ENCODE measurements at places on chromosomes 6 and 20.

DNA sequence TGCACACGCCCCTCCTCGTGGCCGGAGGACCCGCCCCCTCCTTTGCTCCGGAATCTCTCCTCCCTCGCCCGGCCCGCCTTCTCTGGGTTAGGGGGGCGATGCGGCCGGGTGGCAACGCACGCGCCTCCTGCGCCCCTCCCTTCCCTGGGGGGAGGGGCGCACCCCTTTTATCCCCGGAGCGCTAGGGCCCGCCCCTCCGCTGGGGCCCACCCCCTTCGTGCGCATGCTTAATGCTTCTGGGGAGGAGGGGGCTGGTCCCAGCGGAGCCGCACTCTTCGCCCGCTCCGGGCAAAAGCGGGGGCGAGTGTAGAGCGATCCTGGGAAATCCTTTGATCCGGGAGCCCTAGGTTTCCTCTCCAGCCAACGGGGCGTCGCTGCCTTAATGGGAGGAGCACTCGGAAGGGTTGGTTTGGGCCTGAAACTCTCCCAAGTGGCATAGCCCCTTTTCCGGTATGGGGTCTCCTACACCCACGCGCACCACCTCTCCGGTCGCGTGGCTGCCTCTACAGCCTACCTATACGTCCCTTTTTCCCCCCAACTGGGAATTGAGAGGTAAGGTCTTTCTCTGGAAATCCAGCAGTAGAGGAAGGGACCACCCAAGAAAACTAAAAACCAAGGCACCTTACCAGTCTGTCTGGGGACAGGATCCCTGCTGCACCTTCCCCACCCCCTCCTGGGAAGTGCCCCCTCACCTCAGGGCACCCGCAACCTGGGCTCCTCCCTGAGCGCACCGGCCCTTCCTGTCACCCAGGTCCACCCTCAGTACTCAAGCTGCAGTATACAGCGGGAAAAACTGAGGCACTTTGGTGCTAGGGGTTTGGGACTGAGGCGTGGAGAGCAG lies 2.1 kb downstream of the SOX12 start:
- peak; percentile 18 for DNase-seq

DNA sequence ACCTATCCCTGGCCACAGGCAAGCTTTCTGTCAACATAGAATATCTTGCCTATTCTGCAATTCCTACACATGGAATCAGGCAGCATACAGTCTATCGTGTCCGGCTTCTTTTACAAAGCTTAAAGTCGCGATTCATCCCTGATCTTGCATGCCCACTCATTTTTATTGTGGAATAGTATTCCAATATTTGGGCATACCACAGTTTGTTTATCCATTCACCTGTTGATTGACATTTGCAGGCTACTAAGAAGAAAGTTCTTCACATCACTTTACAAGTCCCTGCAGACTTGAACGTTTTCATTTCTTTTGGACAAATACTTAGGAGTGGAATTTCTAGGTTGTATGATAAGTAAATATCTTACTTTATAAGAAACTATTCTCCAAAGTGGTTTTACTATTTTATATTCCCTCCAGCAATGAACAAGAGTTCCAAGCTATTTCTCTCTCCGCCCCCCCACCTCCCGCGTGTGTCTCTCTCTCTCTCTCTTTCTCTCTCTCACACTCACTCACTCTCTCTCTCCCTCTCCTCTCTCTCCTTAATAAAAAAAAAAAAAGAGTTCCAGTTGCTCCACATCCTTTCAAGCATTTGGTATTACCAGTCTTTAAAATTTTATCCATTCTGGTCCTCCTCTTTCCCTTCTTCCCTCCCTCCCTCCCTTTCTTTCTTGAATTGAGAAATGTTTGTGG lies 1.1 kb upstream of the PLCB1 start:
- DNase-seq, result no peak

- no peak for DNase-seq
Observed at GRCh38 chr6:167450626-167451025, 125.7 kb downstream of the TTLL2 start.

GRCh38 chr6:163709693-163710092 lies 295.2 kb downstream of the QKI start:
- DNase-seq, result no peak

- DNase-seq, result no peak
Observed at GRCh38 chr6:20965276-20965675, 431.0 kb downstream of the CDKAL1 start.

- DNase-seq, result no peak
Observed at GRCh38 chr6:74749211-74750147, 456.4 kb downstream of the COL12A1 start.

- no peak for DNase-seq
Observed at GRCh38 chr6:56073315-56073714, 174.1 kb downstream of the COL21A1 start.

DNA sequence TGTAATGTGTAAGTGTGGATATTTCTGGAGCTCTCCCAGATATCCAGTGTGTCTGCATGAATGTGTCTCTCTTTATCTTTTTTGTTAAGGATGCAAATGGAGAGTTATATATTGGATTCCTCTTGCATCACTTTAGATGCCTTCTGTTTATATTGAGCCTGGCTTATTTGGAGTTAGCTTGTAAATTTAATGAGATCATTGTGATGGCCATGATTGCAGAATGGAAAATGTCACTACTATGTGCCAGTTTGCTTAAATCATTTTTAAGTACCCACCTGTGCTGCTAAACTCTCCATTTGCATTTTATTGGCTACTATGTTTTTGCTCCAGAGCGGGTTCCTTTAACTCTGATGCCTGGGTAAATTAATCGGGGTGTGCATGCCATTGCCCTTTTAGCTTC lies 334.8 kb downstream of the UTRN start:
- DNase-seq, result no peak

GRCh38 chr6:129490521-129491255 lies 219.3 kb downstream of the ARHGAP18 start:
- no peak for DNase-seq

GRCh38 chr6:65627015-65627414 lies 80.0 kb downstream of the EYS start:
- DNase-seq, result no peak

DNA sequence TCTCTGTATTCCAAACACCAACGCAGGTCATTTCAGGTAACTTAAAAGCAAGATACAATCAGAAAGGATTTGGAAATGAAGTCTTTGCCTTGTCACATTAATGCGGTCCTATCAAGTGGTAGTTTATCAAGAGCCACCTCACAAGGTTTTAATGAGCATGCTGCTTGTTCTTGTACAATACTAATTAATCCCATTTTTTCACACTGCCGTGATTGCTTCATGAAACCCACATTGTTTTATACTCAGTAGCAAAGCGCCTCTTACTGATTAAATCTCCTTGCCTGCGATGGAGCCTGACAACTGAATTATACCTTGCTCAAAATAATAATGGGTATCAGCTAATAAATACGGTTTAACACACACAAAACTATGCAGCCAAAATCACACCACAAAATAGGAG lies 234.1 kb upstream of the TSHZ2 start:
- DNase-seq, result no peak

GRCh38 chr20:37407019-37407566 lies 61.2 kb downstream of the SRC start:
- no peak for DNase-seq

- DNase-seq, result no peak
Observed at GRCh38 chr6:10558565-10558964, 37.4 kb downstream of the GCNT2 start.

DNA sequence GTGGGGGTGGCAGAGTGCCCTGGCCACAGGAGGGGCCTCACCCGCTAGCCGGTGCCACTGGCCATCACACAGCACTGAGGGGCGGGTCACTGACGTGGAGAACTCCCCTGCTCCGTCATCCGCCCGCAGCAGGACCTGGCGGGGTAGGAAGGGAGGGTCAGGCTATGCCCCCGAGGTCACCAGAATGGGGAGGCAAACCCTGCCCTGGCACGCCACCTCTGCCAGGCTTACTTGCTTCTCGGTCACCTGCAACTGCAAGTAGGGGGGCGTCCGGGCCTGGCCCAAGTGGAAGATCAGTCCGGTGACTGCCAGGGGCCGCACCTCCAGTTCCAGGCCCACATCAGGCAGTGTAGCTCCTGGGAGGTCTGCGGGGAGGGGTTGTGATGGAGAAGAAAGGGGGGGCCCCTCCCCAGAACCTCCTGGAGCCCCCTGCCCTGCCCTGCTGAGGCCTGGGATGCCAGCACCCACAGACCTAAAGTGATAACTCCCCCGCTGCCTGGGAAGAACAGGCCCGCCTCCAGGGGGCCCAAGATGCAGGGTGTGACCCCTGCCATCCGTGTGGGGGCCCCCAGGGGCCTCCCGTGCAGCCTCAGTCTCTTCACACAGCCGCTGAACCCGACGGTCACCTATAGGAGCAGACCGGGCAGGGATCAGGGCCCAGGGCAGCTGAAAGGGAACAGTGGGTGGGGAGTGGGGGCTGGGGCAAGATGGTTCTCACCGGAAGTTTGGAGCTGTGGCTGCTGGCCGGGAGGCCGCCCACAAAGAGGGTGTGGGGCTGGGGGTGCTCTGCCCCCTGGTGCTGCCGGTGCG lies 7.4 kb downstream of the ADRM1 start:
- no peak for DNase-seq

GRCh38 chr20:5080384-5080877 lies 39.3 kb downstream of the PCNA start:
- DNase-seq, result peak; percentile 21

GRCh38 chr20:3245156-3245555 lies 6.2 kb upstream of the SLC4A11 start:
- DNase-seq, result no peak

DNA sequence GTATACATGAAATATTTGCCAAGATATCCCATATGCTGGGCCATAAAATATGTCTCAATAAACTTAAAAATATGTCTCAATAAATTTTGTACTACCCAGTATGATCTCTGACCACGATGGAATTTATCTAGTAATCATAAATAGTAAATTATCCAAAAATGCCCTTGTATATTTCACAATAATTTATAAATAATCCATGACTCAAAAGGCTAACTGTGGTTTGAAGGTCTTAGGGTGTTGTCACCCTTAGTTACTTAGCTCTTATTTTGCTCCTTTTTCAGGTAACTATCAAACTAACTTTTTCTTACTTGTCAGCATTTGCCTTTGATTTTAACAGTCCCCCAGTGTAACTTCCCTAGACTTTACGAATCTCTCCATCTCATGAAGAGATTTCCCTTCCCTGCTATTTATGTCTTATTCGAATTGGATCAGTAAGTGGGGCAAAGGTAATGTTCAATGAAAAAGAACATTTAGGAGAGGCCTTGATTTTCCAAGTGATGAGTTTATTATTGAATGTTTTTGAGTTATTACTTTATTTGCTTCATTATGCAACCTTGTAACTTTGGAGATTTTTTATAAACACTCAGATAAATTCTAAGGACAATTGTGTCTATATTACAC lies 109.0 kb upstream of the THBS2 start:
- no peak for DNase-seq

GRCh38 chr6:95352064-95352795 lies 225.1 kb upstream of the MANEA start:
- DNase-seq, result no peak

GRCh38 chr6:166335378-166336302 lies 6.7 kb downstream of the SFT2D1 start:
- no peak for DNase-seq

GRCh38 chr20:31693987-31694661 lies 28.5 kb downstream of the BCL2L1 start:
- no peak for DNase-seq

- DNase-seq, result no peak
Observed at GRCh38 chr20:19382386-19383340, 170.2 kb downstream of the SLC24A3 start.

GRCh38 chr6:146855889-146856288 lies 257.1 kb downstream of the ADGB start:
- no peak for DNase-seq

GRCh38 chr6:139407718-139408222 lies 33.3 kb upstream of the CITED2 start:
- DNase-seq, result no peak

GRCh38 chr20:60170116-60170515 lies 211.9 kb downstream of the CDH26 start:
- DNase-seq, result no peak

GRCh38 chr6:138638604-138639003 lies 135.0 kb upstream of the CCDC28A start:
- DNase-seq, result no peak

DNA sequence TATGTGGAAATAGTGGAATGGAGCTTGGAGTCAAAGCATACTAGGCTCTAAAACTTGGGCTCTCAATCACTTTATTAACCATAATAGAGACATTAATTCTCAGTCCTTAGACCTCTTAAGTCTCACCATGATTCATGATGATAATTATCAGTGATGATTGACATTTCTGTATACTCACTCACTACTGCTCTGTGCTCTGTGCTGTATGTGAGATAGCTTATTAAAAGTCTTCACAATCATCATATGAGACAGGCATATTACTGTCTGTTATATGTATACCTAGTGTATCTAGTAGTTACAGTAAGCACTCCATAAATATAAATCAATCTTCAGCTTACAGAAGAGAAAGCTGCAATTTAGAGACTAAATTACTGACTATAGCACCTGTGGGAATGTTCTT lies 236.0 kb upstream of the JAG1 start:
- no peak for DNase-seq

- DNase-seq, result no peak
Observed at GRCh38 chr6:18436341-18436740, 49.2 kb downstream of the RNF144B start.

DNA sequence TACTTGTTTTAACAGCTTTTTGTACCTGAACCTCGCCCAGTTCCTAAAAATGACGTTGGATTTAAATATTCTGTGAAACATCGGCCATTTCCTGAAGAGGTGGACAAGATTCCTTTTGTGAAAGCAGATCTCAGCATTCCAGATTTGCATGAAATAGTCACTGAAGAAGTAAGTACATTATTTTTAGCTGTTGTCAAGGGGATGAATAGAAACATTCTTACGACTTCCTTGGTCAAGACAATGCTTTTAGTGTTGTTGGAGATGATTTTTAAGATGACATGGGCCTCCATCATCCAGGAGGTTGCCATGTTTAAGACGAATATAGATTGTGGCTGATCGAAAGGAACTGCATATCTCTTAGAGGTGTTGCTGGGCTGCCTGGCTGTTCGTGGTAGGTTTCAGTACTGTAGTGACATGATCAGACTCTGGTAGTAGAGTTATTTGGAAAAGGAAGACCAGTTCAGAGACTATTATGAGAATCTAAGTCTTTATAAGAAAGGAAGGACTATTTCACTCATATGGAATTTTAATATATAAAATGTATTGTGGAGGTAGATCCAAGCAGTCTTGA lies 29.9 kb upstream of the ADIG start:
- no peak for DNase-seq

- no peak for DNase-seq
Observed at GRCh38 chr6:33248643-33248931, 23.1 kb downstream of the VPS52 start.

GRCh38 chr6:135073217-135073616 lies 18.6 kb upstream of the HBS1L start:
- DNase-seq, result no peak

GRCh38 chr6:104449918-104450317 lies 409.8 kb downstream of the HACE1 start:
- DNase-seq, result no peak
